COR-L47 (cell line): ENCODE measurements at places on chromosomes 6 and 20.

- DNase-seq = no peak
These were observed 2.1 kb downstream of the DNMT3B start for GRCh38 chr20:32764005-32764960.

- no peak for DNase-seq
These were observed 106.4 kb upstream of the TAB2 start for GRCh38 chr6:149211046-149211571.

- no peak for DNase-seq
These were observed 152.8 kb downstream of the NFATC2 start for GRCh38 chr20:51389543-51390264.

GRCh38 chr6:2733324-2733723 lies 17.4 kb downstream of the MYLK4 start:
- no peak for DNase-seq

DNA sequence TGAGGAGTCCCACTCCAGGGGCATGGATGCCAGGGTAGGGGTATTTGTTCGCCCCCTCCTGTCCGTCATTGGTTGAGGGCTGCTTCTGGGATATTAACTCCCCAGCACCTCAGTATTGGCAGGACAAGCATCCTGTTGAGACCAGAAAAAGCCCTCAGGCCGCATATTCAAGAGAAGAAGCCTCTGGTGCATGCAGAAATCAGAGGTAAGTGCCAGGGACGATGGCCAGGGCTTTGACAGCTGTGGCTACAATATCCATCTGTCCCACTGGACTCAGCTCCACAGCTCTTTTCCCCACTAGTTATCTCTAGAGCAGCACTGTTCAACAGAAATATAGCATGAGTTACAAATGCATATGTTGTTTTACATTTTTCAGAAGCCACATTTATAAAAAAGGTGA lies 651.3 kb downstream of the KIF16B start:
- no peak for DNase-seq

- no peak for DNase-seq
These were observed 305.8 kb downstream of the CD83 start for GRCh38 chr6:14423330-14423729.

DNA sequence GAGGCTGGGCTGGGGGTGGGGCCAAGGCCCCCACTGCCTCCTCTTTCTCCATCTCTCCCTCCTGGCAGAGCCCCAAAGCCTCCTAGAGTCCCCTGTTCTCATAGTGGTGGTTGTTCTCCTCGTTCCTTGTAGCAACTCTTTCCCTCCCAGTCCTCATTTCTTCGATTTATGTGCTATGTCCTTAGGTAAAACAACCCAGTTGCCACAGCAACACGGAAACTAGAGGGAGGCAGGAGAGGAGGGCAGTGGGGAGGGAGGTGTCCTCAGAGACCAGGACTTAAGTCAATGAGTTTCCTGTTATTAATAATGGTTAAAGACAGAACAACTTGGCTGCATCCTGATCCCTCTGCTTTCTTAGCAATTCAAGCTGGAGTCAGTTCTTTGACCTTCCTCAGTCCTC lies 161.0 kb downstream of the INSM1 start:
- DNase-seq = no peak

GRCh38 chr20:18430172-18430826 lies 36.5 kb downstream of the DZANK1 start:
- DNase-seq = no peak

GRCh38 chr20:63497138-63497945 lies 1.5 kb downstream of the EEF1A2 start:
- DNase-seq = no peak

DNA sequence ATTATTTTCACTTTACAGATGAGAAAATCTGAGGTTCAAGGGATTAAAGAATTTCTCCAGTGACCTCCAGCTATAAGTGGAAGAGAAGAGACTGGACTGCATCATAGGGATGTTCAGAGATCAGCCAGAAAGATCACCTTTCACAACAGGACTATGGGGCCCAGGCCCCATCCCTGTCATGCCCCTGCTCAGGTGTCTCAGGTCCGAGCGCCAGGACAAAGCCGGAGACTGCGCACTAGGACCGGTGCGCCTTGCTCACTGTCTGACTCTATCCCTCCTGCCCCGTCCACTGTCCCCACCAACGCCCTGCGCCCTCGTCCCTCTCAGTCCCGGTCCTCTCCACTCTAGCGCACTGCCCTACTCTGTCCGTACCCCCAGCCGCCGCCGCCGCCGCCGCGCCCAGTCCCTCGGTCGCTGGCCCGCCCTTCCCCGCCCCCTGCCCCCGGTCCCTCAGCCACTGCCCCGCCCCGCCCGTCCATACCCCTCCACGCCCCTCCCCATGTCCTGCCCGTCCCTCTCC lies 521 bp upstream of the RAD21L1 start:
- no peak for DNase-seq

GRCh38 chr6:88565836-88566235 lies 397.6 kb downstream of the RNGTT start:
- no peak for DNase-seq

- DNase-seq = peak; percentile 38
These were observed 150.8 kb downstream of the ZMYND8 start for GRCh38 chr20:47205577-47206123.
